LHCN-M2 (cell line): ENCODE measurements at places on chromosomes 12 and 14. TPM values are rescaled to one million over a fixed set of nuclear protein-coding genes. Genes with fewer than 3 reads are reported as not detected.
A peak's percentile ranks its signal among the peaks of the same experiment; 100 is the strongest.

- peak; percentile 98 for DNase-seq
Observed at GRCh38 chr14:76918782-76919394, 92.7 kb downstream of the LRRC74A start.

DNA sequence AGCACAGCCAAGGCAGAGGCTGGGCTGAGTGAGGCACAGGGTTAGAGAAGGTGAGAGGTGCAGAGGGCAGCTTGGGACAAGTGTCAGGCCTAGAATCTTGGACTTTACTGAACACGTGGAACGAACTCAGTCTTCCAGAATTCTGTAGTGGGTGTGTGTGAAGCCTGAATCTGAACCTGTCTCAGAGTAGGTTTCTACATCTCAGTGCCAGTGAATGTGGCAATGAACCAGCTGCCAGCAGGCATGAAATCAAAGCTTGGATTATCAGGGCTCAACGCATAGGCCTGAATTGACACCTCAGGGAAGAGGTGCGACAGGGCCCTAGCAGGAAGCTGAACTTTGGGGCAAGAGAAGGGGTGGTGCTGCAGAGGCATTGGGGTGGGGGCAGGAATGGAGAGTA, 104.6 kb downstream of the SAMD4A start:
- DNase-seq: no peak

DNA sequence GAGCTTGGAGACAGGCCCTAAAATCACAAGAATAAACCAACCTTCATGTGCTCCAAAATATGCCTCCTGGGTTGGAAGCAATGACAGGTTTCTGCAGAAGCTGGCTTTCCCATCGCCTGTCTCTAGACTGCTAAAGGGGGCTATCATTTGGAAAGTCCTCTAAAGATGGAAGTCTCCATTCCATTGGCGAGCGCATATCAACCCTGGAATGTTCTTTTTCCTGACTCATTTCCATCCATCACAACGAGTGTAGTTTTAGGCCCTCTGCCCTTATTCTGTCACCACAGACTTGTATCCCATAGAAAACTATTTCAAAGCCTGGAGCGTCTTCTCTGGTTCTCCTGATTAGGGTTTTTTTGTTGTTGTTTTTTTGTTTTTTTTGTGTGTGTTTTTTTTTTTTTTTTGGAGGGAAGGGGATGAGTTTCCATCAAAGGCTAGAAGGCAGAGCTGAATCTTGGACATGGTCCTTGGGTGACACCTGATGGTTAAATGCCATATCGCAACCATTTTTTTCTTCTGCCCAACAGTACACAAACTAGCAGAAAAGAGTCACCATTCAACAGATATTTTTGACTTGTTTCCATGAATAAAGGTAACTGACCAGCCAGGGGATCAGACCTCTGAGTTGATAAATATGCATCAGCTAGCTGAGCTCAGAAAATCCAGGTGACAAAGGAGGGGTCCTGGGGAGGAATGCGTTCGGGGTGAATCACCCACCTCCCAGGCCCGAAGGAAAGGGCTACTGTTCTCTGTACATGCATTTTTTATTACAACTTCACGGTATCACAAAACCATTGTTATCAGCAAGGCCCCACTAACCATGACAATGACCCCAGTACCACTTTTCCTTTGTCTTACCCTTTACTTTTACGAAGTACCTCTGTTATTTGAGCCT, 40.5 kb downstream of the KCNA5 start:
- DNase-seq: peak; percentile 56

DNA sequence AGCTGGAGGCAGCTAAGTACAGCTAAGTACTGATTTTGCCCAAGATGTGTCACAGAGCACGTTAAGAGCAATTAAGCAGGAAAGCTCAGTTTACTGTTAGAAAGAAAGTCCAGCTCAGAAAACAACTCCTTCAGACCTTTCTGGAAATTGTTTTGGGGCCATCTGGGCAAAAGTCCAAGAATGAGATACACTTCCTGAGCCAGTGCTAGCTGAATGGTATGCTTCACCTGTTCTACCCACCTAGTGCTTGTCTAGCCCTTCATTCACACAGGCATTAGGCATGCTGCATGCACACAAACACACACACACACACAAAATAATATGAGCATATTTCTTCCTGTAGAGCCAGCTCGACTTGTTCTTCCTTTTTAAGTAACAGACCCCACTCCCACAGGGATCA, 6.6 kb upstream of the IKZF4 start:
- no peak for DNase-seq

GRCh38 chr12:118543651-118544050, 167.3 kb downstream of the SUDS3 start:
- no peak for DNase-seq

DNA sequence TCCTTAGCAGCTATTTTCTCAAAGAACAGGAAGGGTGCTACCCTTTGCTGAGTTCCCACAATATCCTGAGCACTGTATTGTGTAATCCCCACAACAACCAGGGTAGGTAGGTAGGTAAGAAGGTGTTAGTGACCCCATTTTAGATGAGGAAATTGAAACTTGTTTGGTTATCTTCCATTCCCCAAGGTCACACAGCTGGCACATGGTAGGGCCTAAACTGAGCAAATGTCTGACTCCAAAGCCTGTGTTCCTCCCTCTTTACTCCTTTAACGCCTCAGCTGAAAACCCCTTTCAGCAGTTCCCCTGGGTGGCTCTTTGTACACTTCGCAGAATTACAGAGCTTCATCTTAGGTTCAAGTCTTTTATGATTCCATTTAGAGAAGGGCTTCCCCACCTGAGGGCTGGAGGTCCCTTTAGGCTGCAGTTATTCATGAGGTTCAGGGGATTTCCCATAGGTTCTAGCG, 26.5 kb upstream of the RIC8B start:
- DNase-seq: no peak

DNA sequence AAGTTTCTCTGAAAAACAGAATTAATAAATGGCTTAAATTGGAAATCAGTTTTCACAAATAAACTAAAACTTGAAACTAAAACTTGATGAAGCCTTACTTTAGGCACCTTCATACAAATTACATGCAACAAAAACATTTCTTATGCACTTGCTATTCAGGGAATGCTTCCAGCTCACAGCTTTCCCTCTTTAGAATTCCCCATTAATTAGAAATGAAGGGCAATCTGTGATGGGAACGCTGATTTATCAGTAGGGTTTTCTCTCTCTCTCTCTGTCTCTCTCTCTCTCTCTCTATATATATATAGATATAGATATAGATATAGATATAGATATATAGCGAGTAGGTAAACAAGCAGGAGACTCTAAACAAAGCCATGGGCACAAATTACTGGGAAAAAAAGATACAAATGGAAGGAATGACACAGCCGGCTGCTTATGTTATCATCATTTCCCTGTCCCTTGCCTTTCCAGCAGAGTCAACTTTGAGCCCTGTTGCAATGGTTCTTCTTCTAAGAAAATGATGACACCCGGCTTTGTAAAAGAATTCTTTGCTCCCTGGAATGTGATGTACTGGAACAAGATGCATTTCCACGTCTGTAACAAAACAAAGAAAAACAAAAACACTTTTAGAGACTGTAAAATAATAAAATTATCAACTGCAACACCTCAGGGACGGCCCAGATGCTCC, 1121.6 kb upstream of the TMEM132C start:
- no peak for DNase-seq

DNA sequence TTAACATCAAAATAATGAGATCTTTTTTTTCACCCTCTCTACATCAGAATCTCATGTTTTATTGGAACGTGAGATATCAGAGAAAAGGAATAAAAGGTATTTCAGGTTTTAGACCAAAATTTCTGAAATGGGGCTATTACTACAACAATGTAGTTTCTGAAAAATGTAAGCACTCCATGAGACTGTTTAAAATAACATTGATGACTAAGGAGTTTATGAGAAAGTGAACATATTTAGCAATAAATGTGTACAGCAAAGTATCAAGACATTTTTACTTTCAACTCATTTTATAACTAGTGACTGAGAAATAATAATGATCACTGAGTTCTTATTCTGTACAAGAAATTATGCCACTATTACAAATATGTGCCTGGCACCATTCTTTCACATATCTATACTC, 39.3 kb upstream of the ABCC9 start:
- DNase-seq: no peak

GRCh38 chr12:15453613-15454012, 131.3 kb downstream of the PTPRO start:
- DNase-seq: no peak

DNA sequence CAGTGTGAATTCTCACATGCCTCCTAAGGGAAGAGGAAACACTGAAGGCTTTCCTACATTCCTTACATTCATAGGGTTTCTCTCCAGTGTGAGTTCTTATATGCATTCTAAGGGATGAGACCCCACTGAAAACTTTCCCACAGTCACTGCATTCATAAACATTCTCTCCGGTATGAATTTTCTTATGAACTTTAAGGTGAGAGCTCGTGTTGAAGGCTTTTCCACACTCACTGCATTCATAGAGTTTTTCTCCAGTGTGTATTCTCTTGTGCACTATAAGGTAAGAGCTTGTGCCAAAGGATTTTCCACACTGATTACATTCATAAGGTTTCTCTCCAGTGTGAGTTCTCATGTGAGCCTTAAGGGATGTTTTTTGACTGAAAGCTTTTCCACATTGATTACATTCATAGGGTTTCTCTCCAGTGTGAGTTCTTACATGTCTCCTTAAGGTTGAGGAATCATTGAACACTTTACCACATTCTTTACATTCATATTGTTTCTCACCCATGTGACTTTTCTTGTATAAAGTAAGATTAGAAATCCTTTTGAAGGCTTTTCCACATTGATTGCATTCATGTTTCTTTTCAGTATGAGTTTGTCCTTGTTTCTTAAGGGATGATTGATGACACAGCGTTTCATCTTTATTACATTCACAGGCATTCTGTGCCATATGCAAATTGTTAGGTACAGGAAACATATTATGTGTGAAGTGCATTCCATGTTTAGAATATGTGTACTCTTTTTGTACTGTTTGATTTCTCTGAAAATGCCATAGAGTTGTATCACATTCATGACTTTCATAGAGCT, 9.5 kb downstream of the ZNF891 start:
- DNase-seq: peak; percentile 3

- DNase-seq: peak; percentile 80
Observed at GRCh38 chr12:43653289-43653915, 101.4 kb upstream of the ADAMTS20 start.

DNA sequence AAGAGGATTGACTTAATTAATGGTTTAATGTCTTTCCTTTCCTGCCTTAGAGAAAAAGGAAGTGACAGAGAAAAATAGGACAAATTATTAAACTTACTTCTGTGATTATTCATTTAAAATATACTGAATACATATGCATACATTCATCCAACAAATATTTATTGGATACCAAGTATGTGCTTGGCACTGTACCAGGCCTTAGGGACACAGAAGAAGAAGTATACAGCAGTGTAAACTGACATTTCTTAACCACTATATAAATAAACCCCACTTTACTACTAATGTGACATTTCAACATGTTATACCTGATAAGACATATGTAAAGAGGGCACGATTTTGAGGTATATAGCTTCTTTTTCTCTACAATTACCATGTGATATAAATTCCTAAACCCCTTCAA, 53.6 kb downstream of the ERO1A start:
- no peak for DNase-seq

GRCh38 chr12:65162609-65163008, 6.8 kb upstream of the LEMD3 start:
- no peak for DNase-seq

GRCh38 chr12:68113644-68114043, 45.9 kb downstream of the IFNG start:
- no peak for DNase-seq

- DNase-seq: no peak
Observed at GRCh38 chr12:122250047-122250446, 16.2 kb downstream of the VPS33A start.

GRCh38 chr12:53501615-53502181, 615 bp downstream of the TARBP2 start:
- DNase-seq: no peak

GRCh38 chr14:105413544-105413886, 6.1 kb upstream of the MTA1 start:
- no peak for DNase-seq

- no peak for DNase-seq
Observed at GRCh38 chr14:98503086-98503815, 768.7 kb downstream of the BCL11B start.

Gene OR4E2
- not detected in 2 replicates for total RNA-seq

Gene SYCP3
- 0.34 TPM in 1 of 2 replicates, not detected in the other for total RNA-seq

Gene RNASE2
- not detected in 2 replicates for total RNA-seq

Gene MBIP
- total RNA-seq: 8.9 and 10.4 TPM in 2 replicates

Gene NPFF
- total RNA-seq: not detected in 2 replicates

Gene TCL1B
- not detected in 2 replicates for total RNA-seq

Gene ANKRD33
- total RNA-seq: not detected in 2 replicates

Gene LMNTD1
- not detected in 2 replicates for total RNA-seq

Gene CEP290
- 19.8 and 22.8 TPM in 2 replicates for total RNA-seq

Gene TAS2R30
- total RNA-seq: 0.32 and 0.57 TPM in 2 replicates
